ENCODE measurements at places on chromosomes 4 and X.

DNA sequence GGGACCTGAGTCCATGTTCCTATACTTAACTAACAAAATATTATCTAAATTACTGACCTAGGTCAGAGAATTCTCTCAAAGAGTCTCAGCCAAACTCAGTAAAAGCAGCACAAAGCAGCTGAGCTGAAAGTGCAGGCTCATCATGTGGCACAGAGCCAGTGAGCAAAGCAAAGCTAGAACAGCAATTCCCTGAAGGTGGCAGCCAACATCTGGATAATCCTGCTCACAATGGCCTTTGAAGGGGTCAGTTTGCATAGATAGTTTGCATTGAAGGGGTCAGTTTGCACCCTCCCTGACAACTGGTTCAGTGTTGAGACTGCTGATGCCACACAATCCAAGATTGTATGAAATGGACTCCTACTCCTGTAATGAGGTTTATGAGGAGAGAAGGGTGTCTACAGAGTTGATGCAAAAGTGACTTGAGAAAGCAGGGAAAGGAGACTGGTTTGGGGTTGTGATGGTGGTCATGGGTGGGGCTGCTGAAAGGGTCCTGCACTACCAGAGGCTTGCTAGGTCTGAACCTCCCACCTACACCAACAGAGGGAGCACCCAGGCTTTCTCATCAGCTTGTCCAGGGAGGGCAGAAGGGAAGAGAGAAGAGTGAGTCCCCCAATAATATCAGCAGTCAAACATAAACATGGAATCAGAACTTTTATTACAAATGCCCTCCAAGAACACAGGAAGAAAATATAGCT is 39.7 kb downstream of the TRIM61 start:
- DNase-seq: no peak

DNA sequence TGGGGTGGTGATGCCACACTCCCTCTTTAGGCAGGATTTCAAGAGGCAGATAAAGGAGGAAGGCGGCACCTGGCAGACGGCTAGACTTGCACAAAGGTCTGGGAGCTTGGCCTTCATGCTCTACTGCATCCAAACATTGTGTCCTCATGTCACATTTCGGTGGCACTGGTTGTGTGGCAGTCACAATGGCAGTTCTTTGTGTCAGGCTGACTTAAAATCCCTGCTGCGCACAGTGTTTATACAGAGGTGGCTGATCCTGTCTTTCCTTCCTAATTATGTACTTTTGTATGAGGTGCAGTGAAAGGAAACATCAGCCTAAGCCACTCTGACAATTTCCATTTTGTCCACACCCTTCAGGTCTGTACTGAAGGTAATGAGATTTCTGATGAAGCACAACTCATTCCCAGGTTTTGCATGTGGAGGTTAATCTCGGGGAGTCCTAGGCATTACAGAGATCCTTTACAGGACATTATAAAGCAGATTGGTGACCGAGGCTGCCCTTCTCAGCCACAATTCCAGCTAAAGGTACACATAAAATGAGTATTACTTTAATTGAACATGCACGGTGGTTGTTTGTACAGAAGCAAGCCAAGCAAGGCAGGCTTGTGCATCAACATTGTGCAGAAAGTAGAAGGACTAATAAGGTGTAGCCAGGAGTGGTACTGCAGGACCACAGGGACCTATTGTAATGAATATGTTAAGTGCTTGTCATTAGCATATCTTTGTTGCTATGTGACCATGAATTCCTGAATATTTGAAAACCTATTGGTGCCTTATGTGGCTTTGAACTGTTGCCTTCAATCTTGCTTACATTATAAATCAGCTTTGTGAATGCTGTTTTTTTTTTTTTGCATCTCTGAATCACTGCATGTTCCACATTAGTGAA is 147.6 kb downstream of the STK32B start:
- no peak for DNase-seq

DNA sequence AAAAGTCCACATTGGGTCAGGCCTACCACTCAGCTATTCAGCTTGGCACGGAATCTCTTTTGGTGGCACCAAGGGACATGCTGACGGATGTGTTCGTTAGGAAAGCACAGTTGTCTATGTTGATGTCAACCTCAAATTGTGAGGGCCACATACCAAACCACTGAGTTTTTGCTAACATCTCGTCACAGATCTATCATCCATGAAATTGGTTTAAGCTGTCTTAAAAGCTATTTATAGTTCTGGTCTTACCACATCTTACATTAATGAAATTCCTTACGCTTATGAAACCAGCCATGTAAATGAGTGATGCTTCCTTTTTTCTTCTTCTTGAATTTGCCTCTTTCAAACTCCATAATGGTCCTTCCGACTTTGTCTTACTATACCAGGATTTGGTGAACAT is 101.5 kb downstream of the MGST2 start:
- no peak for DNase-seq

GRCh38 chrX:57573754-57574153 is 18.1 kb upstream of the ZXDB start:
- no peak for DNase-seq

GRCh38 chr4:80249144-80249543 is 17.3 kb upstream of the FGF5 start:
- no peak for DNase-seq

- no peak for DNase-seq
Measured at GRCh38 chr4:26289401-26289800, 31.4 kb upstream of the RBPJ start.

DNA sequence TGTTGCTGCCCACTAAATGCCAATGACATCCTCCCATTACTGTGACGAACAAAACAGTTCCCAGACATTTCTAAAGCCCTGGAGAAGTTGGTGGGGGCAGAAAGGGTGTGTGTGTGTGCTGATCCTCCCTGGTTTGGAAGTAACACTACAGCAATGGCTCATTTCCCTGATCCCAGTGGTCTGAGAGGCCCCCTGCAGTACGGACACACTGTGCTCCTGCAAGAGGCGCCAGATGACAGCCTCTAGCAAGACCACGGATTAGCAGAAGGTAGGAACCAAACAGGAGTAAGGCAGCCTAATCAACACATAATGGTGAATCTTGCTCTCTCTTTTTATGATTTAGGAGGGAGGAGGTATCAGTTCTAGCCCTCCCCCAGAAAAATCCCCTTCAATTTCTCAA is 49.6 kb downstream of the CHRDL1 start:
- DNase-seq: no peak

DNA sequence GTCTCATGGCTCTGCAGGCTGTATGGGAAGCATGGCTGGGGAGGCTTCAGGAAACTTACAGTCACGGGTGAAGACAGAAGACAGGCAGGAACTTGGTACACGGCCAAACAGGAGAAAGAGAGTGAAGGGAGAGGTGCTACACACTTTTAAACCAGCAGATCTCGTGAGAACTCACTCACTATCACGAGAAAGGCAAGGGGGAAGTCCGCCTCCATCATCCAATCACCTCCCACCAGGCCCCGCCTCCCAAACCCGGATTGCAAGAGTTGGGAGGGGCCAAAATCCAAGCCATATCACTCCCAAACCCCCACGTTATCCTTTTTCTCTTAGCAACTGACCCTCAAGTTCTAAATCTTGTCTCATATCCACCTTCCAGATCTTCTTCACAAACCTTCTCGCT is 1710.5 kb upstream of the TENM3 start:
- no peak for DNase-seq

DNA sequence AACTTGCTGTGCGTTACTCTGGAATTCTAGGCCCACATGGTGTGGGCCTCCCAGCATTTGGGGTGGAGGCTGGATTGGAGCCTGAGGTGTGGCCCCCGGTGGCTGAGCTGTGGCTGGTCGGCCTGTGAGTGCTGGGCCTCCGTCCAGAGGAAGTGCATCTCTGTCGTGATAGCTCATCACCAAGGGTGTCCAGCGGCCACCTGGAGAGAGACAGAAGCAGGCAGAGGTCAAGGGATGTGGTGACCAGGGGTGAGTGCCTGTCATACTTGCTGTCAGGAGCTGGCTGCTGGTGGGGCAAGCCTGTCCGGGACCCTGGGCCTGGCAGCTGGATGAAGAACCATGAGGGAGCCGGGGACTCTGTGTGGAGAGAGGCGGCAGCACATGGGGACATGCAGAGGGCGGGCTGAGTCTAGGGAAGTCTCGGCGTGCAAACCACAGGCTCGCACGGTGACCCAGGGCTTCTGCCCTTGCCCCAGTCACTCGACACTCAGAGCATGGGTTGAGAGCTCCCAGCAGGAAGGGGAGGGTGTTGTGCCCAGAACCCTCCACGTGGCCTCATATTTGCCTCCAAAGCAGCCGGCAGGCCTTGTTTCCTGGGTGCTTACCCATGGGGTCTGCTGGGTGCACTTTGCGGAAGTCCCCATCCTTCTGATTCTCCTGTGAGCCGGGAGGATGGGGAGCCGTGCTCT is 6.2 kb downstream of the SORCS2 start:
- no peak for DNase-seq

DNA sequence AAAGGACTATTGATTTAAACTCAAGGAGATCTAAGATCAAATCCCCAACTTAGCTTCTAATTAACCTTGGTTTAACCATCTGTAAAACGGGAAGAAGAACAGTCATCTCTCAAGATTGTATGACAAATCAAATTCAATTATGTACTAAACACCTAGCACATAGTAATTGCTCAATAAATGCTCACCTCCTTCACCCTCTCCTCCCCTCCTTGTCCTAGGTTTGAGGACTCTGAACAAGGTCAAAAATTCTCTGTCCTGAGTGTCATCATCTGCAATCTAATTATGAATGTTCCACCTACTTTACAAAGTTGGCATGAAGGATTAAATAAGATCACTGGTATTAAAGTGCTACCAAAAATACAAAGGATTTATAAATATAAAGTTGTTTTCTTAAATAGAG is 320.1 kb upstream of the PPARGC1A start:
- DNase-seq: no peak

GRCh38 chr4:169342906-169343564 is 72.3 kb upstream of the SH3RF1 start:
- no peak for DNase-seq

- no peak for DNase-seq
Measured at GRCh38 chrX:68999356-68999755, 165.9 kb downstream of the PJA1 start.

DNA sequence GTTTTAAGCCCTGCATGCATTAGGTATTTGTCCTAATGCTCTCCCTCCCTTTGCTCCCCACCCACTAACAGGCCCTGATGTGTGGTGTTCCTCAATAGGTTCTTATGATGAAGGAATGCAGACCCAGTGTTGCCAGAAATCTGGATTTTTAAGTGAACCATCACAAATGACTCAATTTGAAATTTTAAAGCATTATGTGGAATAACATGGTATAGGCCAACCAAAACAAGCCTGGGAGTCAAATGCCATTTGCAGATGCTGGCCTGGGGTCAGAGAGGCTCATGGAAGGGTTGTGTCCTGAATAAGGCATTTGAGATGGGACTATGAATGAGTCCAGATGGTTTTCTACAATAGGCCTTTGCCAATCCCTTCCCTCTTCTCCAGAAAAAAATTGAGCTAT is 179.6 kb downstream of the SHROOM3 start:
- no peak for DNase-seq

GRCh38 chr4:10629394-10629793 is 55.2 kb downstream of the CLNK start:
- no peak for DNase-seq

GRCh38 chr4:167218022-167218608 is 16.2 kb downstream of the SPOCK3 start:
- no peak for DNase-seq

DNA sequence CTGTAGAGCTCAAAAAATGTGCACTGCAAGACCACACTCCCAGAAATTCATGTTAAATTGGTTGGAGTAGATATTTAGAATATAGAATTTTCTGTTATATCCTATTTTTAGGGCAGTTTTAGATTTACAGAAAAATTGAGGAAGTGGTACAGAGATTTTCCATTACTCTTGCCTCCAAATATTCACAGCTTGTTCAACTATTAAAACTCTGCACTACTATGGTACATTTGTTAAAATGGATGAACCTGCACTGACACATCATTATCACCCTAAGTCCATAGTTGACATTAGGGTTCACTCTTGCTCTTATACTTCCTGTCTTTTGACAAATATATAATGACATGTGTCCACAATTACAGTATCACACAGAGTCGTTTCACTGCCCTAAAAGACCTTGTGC is 1724.5 kb downstream of the C4orf33 start:
- no peak for DNase-seq
